ENCODE measurements at places on chromosomes 1 and 21.

DNA sequence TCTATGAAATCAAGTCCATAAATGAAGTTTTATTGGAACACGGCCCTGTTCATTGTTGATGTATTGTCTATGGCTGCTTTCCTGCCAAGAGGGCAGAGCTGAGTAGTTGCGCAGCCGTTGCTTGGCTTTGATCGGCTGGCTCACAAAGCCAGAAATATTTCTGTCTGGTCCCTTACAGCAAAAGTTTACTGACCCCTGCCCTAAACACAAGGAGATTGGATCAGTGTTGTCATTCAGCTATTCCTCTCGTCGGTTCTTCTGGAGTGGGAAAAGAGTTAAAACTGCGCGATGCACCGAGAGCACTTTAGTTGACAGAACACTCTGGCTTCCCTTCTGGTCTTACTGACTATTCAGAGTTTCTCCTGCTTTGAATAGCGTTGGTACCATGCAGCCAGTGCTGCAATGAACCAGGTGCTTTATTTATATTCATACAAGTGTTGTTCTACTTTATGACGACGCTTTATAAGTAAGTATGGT is 868 bp downstream of the ZBTB40 start:
- no peak for DNase-seq

- DNase-seq: no peak
These were observed 18.5 kb downstream of the SH3BP5L start for GRCh38 chr1:248807067-248807737.

GRCh38 chr1:31715873-31716220 is 12.0 kb upstream of the COL16A1 start:
- no peak for DNase-seq

- DNase-seq: no peak
These were observed 17.3 kb upstream of the TRIM67 start for GRCh38 chr1:231144416-231145193.

DNA sequence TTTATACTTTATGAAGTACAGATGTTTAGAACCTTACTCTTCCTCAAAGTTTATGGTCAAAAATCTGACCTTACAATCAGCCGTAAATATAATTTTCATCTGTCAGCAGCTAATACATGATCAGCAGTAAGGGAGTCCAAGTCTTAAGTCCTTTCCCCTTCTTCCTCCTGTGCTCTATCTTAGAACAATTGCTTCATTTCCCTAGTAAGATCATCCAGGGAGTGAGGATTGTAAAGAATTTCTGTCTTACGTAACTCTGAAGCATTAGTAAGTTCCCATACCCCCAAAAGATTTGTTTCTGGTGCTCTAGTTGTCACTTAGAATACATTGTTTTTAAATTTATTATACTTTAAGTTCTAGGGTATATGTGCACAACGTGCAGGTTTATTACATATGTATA is 2.1 kb downstream of the SETDB1 start:
- no peak for DNase-seq

- DNase-seq: no peak
These were observed 79.3 kb downstream of the TNNI3K start for GRCh38 chr1:74314438-74314837.

DNA sequence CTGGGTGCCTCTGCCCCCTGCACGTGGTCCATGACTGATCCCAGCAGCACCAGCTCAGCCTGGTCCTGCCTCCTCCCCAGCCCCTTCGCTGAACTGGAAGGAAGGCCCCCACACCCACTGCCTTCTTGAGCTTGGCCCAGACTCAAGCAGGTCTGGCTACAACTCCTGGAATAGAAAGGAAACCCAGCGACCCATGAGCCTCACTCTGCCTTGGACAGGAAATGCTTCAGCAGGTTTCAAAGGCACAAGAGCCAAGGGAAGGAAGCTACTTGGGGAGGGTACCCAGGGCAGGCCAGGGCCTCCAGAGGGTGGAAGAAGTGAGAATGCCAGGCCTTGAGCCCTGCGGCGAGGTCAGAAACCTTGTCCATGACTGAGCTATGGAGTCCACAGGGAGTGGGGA is 35.9 kb upstream of the RD3 start:
- no peak for DNase-seq

GRCh38 chr1:16111771-16112595 is 38.5 kb upstream of the FAM131C start:
- DNase-seq: no peak

GRCh38 chr1:115218034-115218405 is 120.0 kb downstream of the NGF start:
- no peak for DNase-seq
